ENCODE measurements at places on chromosomes 11 and 22.

DNA sequence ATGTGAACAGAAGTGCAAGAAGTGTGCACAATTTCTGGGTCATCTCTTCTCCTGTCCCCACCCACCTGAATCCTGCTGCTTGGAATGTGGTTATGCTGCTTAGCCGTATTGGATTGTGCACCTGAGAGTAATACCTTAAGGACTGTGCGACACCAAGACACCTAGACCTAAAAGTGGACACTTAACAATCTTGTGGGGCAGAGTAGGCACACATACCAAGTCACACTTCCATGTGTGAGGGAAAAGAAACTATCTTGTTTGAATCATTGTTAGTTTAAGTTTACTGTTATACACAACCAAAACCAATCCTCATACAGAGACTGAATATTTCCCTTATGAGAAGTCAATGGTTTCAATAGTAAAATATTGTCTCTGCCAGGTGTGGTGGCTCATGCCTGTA, 93.7 kb downstream of the CCDC83 start:
- DNase-seq = no peak

DNA sequence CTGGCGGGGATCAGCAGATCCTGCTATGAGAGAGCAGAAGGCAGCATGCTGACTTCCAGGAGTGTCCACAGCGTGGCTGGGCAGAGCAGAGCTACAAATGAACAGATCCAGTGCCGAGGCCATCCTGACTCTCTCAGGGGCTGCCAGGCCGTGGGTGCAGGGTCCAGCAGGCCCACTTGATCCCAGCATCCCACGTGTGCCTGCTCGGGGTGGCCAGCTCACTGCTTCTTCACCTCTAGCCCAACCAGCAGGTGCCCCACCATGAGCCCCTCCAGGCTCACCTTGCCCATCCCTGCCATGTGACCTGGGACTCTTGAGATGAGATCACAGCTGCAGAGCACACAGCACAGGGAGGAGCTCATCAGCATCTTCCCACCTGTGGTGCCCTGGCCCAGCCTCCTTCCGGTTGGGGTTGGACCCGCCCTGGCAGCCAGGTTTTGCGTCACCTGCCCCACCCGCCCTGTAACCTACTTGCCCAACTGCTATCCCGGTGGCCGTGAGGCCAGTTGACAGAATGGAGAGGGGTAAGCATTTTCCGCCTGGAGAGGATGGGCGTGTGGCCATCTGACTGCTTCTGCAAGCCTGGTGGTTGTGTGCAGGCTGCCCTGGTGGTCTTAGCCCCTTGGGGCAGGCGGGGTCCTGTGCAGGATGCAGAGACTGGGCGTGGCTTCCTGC, 11.0 kb downstream of the TANGO2 start:
- DNase-seq = peak; percentile 45

GRCh38 chr22:27278946-27279345, 522.6 kb downstream of the MN1 start:
- no peak for DNase-seq

- no peak for DNase-seq
Observed at GRCh38 chr22:46102752-46103151, 47.6 kb upstream of the PPARA start.

GRCh38 chr11:18657673-18658072, 23.5 kb upstream of the SPTY2D1 start:
- no peak for DNase-seq

DNA sequence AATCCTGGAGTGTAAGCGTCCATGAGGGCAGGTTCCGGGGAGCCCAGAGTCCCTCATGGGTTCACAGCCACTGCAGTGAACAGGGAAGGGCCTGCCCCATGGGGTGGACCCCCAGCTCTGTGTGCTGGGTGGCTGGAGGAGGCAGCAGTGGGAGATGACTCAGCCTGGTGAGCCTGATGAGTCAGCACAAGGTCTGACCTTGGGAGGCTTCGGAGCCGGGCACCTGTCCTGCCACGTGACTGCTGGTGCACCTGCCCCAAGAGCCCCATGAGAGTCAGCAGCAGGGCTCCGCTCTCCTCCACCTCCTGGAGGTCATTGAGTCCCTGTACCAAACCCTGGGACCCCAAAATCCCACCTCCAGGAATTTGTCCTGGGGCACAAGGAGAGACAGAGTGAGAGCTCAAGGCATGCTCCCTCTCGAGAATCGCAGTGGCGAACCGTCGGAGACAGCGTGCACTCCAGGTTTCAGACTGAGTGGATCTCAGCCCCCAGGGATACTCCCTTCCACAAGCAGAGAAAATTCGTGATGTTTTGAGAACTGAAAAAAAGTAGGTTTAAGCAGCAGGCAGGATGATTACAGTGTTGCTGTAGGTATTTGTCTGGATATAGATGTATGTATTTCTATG, 1221.7 kb downstream of the BRD1 start:
- no peak for DNase-seq

- peak; percentile 59 for DNase-seq
Observed at GRCh38 chr11:46238078-46238966, 39.1 kb upstream of the CREB3L1 start.

DNA sequence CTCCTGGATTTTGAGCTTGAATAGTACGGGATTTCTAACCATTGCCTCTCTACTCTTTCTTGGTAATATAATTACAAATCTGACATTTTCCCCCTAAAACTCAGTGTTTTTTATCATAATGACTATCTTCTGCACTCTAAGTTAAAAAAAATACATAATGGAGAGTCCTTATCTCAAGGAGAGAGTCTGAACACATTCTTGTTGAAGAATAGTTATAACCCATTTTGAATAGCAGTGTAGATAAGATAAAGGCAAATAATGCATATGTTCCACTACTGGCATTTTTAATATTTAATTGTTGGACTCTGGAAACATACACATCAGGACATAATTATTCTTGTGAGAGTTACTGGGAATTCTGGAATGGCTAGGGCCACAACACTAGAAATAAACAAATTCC, 456.5 kb upstream of the ANO5 start:
- no peak for DNase-seq

- no peak for DNase-seq
Observed at GRCh38 chr11:66854231-66854661, 2.6 kb upstream of the LRFN4 start.

GRCh38 chr11:117084992-117085391, 13.2 kb downstream of the SIK3 start:
- DNase-seq = no peak

DNA sequence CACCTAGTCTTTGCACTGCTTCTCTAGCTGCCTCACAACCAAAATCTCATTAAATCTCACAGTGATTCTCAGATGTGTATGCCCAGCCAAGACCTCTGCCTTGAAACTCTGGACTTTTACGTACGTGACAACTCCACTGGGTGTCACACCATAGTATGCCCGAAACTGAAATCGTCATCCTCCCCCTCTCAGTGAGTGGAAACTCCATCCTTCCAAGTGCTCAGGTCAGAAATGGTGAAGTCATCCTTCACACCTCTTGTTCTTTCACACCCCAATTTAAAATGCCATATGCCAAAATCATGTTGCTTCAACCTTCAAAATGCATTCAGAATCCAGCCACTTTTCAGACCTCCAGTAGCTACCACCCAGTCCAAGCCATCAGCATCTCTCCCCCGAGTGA, 42.5 kb downstream of the SFI1 start:
- no peak for DNase-seq

DNA sequence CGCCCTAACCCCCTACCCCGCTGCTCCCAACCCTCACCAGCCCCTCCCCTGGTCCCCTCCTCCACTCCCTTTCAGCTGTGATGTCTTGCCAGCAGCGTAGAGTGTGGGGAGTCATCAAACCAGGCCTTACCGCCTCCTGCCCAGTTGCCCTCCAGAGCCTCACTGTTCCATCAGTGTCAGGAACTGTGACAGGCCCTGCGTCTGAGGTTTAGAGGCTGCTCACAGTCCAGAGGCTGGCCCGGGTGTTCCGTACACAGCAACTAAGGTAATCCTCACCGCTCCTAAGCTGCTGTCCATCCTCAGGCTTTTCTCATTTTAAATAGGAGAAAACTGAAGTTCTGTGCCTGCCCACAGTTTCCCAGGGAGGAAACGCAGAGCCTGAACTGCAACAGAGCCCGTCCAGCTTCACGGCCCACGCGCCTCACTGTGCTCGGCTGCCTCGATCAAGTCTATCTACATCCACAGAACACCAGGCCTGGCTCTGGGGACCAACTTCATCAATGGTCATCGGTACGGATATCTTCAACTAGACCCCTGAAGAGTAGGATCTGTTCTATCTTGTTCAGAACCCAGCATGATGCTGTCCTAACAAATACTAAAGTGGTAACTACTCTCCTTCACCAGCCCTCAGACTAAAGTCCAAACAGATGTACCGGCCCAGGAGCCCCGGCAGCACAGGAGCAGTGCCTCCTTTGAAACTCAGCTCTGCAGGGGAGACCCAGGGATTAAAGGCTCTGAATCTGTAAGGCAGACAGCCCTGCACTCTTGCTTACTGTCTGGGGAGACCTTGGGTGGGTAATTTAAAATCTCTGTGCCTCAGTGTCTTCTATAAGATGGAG, 10.3 kb downstream of the VPS37C start:
- DNase-seq = no peak

GRCh38 chr11:82682003-82682751, 51.5 kb downstream of the FAM181B start:
- no peak for DNase-seq

GRCh38 chr11:35602979-35603378, 15.3 kb upstream of the FJX1 start:
- no peak for DNase-seq

GRCh38 chr22:17217179-17217578, 2.1 kb downstream of the ADA2 start:
- no peak for DNase-seq

Measured in T-helper 9 cell (primary cell).